ENCODE measurements at places on chromosomes 1 and 21. TPM values are rescaled to one million over a fixed set of nuclear protein-coding genes. Genes with fewer than 3 reads are reported as not detected.

GRCh38 chr1:234589064-234589800, 20.7 kb downstream of the IRF2BP2 start:
- no peak for DNase-seq

Gene SYT6
- 0.10 TPM for total RNA-seq

GRCh38 chr1:161364332-161364731, 3.3 kb downstream of the CFAP126 start:
- DNase-seq = no peak

DNA sequence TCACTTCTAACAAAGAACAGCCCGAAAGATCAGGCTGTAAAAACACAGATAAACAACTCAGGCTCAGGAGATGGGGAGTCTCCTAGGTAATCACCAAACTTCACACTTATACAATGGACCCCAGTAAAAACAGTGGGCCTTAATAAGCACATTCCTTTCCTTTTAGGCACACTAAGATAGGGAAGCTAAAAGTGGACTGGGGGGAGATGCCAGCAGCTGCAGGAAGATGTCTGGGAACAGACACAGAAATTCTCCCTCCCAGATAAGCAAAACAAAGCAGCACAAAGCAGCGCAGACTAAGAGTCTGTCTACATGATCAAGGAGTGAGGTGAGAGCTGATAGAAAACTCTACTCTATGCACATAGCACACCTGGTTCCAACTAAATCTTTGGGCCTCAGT, 29.0 kb upstream of the CTBS start:
- no peak for DNase-seq

Gene RAB25
- total RNA-seq = 31.7 TPM

Gene ARHGEF16
- total RNA-seq = 5.4 TPM

DNA sequence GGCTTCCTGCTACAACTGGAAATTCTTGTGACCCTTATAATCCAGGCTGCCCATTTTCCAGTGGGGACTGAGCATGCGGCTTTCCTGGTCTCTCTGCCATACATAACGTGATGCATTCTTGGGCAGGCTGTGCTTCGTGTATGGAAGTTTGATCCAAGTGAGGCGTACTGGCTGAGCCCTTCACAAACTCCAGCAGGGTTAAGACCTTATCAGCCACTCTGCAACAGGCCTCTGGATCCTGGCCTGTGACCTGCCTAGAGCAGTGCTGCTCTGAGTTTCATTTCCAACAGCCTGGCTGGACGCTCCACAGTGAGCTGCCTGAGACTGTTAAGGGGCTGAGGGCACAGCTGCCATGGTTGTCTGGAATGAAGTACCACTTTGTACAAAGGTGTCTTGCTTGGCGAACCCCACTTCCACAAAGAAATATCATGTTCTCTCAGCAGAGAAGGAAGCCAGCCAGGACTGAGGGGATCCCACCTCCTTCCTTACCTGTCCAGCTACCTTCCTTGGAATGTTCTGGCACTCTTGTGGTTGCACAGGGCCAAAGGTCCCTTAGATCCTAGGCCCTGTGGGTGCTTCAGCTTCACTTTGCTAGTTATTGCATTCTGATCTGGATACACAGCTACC, 28.5 kb upstream of the XPR1 start:
- DNase-seq = no peak

DNA sequence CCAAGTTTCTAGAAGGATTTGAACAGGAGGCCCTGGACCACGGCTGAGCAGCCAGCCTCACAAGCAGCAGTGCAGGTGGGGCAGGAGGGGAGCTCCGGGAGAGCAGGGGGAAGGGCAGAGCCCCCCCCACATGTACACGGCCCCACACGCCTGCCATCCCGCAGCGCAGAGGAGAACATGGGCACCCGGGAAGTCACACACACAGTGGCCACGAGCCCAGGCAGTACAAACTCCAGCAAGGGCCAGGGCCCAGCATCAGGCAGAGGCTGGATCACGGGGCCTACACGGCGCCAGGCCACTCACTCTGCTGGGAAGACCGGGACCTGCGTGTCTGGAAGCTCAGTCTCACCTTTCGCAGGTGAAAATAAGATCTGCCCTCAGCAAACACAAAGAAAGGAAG, 5.2 kb downstream of the SUMO3 start:
- no peak for DNase-seq

Gene SLAMF6
- 0.39 TPM for total RNA-seq

DNA sequence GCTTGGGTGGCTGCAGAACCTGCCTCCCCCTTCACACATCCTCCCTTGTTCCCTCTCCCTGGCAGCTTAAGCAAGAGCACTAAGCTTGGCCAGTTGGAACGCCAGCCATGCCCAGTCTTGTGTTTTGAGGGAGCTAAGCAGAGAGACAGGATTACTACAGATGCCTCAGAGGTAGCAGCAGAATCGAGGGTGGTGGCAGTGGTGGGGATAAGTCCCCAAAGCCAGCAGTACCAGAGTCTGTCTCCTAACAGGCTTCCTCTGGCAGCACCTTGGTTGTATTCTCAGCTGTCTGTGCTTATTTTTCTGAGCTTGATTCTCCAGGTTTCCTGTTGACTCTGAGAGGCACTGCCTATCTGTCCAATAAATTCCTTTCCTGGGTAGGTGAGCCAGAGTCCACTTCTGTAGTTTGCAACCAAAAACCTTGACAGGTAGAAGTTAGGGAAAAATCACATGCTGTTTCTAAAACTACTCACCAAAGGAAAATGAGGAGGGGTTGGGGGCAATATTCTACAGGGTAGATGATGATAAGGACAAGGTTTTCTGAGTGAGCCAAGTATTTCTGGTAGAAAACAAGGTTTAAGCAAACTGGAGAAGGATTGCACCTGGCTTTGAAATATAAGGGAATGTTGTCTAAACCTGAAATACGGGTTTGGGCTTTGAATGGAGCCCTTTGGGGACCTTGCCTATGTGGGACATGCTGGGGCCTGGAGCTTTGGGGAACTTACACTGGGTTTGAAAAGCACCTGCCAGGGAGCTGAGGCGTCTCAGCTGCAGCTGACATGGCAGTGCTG, 100.8 kb downstream of the PBX1 start:
- DNase-seq = no peak

GRCh38 chr1:26257222-26257621, 22.7 kb upstream of the SH3BGRL3 start:
- DNase-seq = no peak

- peak; percentile 39 for DNase-seq
Observed at GRCh38 chr1:1360506-1361169, 2.3 kb upstream of the MXRA8 start.

Measured in skin of body (tissue), 3 donors.